Stimulated activated CD4-positive, alpha-beta T cell treated with anti-CD3 and anti-CD28 coated beads, Interleukin-1b, Interleukin-23, amount 100 ng/mL, for 48 hours (primary cell): ENCODE measurements at places on chromosomes 7 and 10.
A peak's percentile ranks its signal among the peaks of the same experiment; 100 is the strongest.

- DNase-seq, result no peak
These were observed 18.7 kb downstream of the CNPY1 start for GRCh38 chr7:155527664-155528063.

DNA sequence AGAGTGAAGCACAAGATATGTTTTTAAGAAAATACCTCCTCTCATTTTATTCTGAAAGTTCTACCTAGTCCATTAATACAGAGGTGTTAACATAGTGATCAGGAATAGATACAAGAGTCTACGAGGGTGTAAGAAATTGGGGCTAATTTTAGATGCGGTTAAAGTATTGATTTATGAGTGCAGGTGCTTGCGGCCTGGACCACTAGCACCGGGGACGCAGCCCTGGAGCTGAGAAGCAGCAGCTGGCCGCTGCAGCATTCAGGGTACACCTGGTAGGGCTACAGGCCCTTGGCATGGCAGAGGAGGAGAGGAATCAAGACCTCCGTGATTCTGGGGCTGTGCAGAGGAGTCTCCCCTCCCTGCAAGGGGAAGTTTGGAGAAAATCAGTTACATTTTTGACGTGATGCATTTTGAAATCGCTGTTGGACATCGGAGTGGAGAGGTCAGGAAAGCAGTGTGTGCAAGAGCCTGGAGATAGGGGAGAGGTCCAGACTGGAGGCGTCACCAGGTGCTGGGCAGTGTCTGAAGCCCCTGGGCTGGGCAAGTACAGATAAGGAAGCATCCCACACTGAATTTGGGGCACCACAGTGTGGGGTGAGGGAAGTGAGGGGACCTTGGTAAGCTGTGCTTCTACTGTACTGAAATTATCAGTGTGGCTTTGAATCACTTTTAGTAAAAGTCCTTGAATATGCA, 112.3 kb downstream of the VWC2 start:
- no peak for DNase-seq

DNA sequence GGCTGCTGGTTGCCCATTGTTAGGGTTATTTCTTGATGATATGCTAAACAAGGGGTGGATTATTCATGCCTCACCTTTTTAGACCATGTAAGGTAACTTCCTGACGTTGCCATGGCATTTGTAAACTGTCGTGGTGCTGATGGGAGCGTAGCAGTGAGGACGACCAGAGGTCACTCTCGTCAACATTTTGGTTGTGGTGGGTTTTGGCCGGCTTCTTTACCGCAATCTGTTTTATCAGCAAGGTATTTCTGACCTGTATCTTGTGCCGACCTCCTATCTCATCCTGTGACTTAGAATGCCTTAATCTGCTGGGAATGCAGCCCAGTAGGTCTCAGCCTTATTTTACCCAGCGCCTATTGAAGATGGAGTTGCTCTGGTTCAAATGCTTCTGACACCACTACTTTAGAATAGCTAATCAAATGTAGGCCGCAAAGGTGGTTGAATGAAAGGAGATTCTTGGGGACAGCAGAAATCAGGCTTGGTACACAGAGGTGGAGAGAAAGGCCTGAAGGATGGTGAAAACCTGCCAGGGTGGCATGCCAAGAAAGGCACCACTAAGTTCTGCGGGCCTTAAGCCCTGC, 17.9 kb upstream of the SMO start:
- no peak for DNase-seq

- DNase-seq, result no peak
These were observed 48.5 kb upstream of the PPP2R2D start for GRCh38 chr10:131852176-131852822.

DNA sequence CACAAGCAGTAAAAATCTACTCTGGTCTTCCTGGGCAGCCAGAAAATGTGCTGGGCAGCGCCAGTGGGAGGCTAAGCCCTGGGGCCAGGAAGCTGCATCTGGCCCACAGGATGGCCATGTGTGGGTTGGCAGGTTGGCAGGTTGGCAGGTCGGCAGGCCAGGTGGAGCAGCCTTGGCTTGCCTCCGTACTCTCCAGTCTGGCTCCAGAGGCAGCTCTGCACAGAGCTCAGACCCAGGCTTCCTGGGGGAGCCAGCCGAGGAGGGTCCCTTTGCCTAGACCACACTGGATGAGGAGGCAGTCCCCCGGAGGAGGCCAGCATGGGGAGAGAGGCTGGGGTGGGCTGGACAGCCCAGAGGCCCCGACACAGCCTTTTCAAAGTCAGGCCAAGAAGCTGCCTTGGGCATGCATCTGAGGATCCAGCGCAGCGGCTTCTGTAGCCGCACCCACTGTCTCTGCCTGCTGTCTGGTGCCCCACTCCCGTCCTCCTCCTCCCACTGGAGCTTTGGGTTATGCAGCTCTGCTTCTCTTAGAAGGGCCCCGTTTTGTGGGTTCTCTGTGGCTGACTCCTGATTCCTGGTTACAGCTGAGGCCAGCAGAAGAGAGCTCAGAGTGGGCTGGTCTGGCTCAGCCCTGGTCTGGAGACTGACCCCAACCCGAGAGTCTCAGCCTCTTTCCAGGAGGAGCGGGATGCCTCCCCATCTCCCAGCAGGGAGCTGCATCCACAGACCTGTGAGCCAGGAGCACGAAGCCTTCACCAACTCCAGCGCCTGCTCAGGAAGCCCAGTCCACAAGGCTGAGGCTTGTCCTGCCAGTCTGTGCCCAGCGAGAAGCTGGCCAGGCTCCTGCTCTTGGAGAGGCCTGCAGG, 44.6 kb downstream of the CFAP46 start:
- DNase-seq, result no peak

GRCh38 chr10:27680691-27681605, 64.7 kb downstream of the MKX start:
- DNase-seq, result peak; percentile 9

GRCh38 chr10:15313047-15313446, 58.0 kb downstream of the FAM171A1 start:
- DNase-seq, result no peak

DNA sequence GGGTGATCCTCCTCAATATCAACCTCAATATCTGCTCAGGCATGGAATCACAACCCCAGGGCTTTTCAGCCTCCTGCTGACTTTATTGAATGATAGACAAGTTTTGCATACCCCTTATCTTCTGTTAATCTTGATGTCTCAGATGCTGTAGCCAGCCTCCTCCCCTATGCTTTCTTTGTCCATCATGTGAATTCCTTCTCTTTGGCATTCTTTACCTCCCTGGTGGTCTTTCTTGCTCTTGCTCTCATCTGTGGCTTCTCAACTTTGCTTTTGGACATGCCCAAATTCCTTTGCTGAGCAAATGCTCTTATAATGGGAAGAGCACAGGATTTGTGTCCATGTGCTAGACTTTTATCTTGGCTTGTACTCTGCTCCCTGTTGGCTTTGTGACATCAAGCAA, 73.4 kb upstream of the FAM13C start:
- no peak for DNase-seq

- no peak for DNase-seq
These were observed 11.6 kb downstream of the CRPPA start for GRCh38 chr7:16409777-16410176.

DNA sequence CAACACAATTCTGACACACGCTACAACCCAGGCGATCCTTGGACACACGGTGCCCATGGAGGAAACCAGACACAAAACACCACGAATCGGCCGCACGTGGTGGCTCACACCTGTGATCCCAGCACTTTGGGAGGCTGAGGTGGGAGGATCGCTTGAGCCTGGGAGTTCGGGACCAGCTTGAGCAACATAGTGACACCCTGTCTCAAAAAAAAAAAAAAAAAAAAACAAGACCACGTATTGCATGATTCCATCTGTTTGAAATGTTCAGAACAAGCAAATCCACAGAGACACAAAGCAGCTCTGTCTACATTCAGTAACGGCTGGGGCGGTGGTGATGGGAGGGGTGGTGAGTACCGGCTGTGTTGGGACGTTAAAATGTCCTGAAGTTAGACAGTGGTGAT, 25.2 kb downstream of the ADAP1 start:
- peak; percentile 1 for DNase-seq

DNA sequence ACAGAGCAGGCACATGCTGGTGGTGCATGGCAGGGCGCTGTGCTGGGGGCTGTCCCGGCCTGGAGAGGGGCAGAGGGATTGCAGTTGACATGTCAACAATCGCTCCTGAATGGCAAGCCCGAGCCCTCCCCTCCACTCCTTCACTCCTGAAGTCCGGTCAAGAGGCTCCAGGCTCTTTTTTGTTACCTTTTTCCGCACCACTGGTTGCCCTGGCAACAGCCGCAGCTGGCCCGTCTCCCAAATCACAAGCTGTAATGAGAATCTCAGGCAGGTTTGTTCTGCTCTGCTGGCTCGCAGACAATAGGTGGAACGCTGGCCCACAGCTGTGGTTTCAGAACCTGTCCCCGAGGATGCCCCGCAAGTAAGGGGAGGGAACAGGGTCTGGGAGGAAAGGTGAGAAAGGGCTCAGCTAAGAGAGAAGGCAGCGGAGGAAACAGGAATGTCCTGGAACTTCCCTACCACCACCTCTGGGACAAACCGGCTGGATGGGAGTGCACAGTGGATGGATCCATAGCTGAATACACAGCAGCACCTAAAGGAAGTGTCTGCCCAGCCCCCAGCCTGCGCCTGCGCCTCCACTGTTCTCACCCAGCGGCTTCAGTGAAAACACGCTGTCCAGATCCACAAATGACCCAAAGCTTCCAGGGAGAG, 58.9 kb downstream of the CALML3 start:
- DNase-seq, result no peak

DNA sequence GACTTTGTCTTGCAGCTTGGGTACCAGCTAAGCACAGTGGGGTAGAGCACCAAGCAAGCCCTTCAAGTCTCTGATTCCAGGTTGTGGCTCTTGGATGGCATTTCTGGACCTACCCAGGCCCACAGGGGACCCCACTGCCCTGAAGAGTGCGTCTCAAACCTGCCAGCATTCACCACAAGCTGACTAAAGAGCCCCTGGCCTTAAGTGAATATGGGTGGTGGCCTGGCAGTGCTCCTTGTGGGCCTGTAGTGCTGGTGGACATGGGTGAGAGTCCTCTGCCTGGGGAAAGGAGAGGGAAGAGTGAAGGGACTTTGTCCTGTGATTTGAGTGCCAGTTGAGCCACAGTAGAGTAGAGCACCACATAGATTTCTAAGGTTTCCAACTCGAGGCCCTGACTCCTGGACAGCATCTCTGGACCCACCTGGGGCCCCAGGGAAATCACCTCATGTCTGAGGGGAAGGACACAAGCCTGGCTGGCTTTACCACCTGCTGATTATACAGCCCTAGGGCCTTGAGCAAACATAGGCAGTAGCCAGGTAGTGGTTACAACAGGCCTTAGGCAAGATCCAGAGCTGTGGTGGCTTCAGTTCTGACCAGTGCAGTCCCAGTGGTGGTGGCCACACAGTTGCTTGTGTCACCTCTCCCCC, 23.7 kb downstream of the GSDME start:
- DNase-seq, result no peak

DNA sequence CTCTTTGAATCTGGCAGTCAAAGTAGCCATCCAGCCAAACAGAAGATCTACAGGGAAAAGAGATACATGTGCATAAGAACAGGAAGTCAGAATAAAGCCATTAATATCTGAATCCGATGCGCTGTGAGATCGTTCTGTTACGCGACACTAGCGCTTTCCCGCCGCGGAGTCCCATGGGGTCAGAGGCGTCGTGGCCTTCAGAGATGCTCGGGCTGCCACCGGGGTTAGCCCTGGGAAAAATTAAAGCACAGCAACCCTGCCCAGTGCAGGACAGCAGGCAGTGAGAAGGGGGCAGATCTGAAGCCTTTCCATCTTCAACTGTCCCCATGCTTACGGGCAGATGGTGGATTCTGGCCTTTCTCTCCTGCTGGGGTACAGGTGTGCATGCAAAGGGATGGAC, 225.6 kb upstream of the MGMT start:
- DNase-seq, result no peak

GRCh38 chr10:94102436-94102835, 108.7 kb downstream of the PLCE1 start:
- no peak for DNase-seq

DNA sequence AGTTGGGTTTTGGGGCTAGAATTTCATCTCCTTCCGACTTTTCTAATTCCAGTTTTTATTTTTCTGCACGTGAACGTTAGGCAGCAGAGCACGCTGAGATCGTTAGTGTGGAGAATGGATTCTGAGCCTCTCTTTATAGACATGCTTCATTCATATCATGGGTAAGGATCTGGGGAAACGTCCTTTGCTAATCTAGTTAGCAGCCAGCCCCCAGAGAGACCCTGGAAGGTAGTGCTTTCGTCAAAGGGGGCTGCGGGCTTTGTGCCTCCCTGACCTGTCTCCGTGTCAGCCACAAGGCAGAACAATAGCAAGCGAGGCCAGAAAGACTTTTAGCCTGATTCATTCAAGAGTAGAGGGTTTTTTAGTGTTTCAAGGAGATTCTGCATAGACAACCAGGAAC, 196.3 kb upstream of the KLF6 start:
- no peak for DNase-seq

GRCh38 chr10:44771233-44771995, 139.7 kb upstream of the TMEM72 start:
- DNase-seq, result no peak

DNA sequence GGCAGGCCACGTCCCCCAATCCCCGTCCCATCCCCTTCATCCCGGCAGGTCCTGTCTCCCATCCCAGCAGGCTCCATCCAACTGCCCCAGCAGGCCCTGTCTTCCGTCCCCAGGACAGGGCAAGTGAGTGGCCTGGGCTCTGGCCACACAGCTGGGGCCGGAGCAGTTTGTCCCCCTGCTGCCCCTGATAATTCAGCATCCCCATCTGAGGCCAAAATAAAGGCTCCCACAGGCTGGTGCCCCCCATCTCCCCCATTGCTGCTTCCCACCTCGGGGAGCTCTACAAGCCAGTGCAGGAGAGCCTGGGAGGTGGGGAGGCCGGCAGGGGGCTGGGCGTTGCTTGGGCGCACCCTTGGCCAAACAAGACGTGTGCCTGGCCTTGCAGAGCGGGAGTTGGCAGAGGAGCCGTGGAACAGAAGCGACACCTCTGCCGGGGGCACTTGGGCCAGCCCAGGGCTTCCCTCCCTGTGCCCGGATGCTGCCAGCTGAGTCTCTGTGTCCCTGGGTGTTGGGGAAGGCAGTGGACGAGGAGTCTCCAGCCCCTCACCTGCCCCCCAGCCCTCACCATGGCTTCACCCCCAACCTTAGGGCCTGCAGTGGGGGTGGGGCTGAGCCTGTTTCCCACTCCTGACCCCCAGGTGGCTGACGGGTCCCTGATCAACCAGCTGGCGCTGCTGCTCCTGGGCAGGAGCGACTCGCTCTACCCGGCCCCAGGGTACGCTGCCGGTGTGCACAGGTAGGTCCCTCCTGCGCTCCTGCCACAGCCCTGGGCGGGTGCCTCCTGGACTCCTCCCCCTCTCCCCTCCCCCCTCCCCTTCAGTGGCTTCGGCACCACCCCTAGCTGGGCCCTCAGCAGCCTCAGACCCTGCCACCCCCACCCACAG, 14.0 kb downstream of the AP5Z1 start:
- no peak for DNase-seq

- no peak for DNase-seq
These were observed 2.1 kb downstream of the ATP5MK start for GRCh38 chr10:103394180-103394579.

GRCh38 chr7:107002529-107002998, 41.9 kb upstream of the PRKAR2B start:
- no peak for DNase-seq

GRCh38 chr10:61115897-61116296, 171.9 kb upstream of the RHOBTB1 start:
- DNase-seq, result no peak
